ENCODE measurements at places on chromosomes 4 and X.

DNA sequence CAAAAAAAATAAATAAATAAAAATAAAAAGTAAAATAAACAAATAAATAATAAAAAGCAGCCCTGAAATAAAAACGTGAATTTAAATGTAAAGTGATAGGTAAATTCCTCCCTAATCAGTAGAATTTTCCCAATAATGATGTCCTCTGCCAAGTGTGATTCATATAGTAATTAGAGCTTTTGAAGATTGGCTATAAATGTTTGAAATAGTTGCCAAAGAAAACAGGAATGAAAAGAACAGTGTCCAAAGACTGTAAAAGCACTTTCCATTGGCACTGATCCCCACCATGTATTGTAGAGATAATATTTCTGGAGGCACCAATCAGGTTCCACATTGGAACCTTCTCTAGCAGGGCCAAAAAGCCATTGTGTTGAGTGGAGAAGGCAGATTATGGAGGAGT, 25.9 kb upstream of the SMARCAD1 start:
- DNase-seq: peak; percentile 2

DNA sequence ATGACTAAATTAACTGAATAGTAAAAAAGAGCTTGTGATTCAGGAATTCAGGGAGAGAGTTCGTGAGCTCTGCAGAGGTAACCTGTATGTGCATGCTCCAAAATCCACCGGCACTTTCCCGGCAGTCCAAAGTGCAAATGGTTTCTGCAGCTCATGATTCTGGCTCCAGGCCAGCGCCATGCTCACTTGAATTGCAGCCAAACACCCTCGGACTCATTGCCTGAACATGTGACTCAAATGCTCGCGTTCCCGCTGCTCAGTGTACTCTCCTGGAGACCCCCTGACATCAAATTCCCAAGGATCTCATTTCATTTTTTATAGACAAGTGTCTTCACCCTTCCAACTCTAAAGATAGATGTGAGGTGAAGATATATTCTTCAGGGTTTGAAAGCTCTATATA, 44.1 kb upstream of the SH3RF1 start:
- peak; percentile 64 for DNase-seq

- DNase-seq: no peak
Observed at GRCh38 chr4:11741190-11741652, 312.5 kb upstream of the HS3ST1 start.

DNA sequence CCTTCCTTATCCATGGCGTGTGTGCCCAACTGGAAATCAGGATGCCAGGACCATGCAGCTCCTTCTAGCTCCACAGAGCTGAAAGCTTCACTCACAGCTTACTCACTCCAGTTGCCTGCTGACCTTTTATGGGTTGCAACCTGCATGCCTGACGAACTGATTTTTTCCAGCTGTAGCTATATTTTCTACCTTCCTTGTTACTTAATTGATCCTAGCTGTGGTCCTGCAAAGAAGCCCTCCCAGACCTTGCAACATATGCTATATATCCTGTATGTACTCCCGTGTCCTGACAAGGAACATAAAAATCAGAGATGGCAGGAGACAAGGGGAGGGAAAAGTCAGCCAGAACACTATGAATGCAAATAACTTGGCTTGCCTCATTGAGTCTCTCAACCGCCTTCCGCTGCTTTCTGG, 135.3 kb upstream of the LDB2 start:
- DNase-seq: no peak

DNA sequence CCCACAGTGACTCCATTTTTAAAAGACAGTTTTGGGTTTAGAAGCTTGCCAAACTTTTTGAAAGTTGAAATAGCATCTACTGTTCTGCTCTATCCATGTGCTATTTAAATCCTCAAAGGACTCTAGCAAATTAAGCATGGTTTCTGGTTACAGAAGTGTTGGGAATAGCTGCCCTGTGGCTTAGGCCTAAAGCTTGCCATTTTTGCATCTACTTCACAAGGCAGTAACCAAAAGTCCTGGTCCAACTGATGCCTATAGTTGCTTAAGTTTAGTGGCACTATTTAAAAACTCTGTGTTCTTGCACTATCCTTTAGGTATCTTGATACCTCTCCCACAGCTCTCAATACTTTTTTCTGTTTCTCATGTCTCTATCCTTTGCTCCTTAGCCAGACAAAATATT, 251.0 kb upstream of the GPC4 start:
- no peak for DNase-seq

DNA sequence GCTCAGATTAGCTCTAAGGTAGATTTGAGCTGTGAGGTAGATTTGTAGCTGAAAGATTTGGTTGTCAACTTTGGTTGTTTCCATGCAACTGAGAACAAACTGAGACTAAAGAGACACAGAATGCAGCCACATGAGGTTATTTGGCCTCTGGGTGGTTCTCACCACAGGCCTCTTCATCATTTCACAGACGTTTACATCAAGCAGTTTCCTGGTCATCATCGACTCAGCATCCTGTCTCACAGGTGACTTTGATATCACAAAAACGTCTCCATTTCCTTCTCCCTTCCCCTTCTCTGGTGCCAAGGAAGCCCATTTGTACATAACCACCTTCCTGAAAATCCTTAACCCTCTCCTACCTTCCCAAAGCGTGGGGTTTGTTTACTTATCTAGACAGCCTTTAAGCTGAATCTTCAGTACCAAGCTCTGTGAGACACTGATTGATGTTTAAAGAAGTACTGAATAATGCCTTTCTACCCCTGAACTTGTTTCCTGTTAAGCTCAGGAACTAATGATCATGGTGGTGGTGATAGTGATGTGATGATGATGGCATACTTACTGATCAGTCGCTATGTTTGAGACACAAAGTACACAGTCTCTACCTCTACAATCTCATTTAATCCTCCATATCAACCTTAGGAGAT, 81.9 kb downstream of the FAM114A1 start:
- no peak for DNase-seq

DNA sequence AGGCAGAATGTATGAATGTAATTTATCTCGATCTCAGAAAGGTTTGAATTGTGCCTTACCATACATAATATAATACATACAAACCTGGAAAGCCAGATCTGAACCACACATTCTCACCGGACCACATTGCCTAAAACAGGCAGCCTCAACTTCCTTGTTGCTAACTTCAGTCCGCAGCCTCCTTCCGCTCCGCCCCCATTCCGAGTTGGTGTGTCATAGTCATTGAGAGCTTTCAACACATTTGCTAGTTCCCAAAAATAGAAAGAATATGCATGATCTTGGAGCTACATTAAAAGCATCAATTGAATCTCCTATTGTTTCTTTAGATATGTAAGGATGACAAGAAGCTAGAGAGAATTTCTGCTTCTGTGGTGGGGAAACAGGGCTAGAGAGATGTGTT, 127.2 kb downstream of the ARHGEF9 start:
- no peak for DNase-seq

DNA sequence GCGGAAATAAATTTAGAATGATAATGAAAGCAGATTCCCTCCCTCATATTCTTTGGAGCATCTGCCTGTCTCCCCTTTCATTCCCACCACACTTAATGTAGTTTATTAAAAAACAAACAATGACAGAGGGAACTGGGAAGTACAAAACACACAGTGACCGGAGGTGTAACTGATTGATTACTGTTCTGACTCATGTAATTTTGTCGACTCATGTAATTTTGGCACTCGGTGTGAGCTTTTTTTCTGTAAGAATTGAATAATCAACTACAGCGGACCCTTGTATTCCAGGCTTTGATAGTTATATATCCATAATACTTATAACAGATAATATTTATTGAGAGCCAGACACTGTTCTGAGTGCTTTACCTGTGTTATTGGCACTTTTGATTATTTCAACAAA, 110.4 kb downstream of the PALLD start:
- no peak for DNase-seq

DNA sequence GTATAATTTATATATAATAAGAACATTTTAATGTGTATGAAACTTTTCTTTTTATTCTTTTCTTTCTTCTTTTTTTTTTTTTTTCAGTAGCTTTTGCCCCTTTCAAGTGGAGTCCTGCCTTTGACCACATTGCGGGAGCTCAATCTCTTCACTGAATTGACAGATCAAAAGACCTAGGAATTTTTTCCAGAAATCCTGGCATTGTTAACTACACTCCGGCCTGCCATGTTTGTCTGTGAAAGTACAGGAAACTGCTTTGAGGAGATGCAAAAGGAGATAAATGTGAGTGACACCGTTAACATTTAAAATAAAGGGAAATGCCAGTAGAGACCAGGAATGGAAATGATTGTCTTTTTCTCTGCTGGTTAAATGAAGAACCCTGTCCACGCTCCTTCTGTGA, 159.3 kb upstream of the VCX3A start:
- no peak for DNase-seq

DNA sequence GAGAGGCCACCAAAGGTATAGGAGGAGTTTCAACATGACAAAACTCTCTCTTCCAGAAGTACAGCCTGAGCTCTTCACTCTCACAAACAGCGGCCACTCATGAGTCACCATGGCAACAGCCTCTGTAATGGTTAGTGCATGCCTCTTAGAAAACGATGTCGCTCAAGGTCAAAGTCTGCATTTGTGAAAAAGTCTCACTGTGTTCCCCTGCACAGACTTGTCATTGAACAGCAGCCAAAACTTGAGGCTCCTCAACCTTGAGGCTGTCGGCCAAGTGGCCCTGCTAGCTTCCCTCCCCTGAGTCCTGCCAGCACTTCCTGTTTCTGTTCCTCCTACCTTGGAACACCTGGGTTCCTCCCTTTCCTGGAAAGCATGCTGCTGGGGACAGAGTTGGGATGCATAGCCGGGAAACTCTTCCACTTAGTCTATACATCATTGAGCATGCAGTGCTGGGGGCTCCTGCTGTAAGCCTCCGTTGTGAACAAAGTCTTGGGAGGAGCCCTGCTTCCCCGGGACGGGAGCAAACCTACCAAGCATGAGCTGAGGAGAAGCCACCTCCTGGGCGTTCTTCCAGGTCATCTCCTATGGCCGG, 66.6 kb downstream of the ING2 start:
- peak; percentile 3 for DNase-seq

DNA sequence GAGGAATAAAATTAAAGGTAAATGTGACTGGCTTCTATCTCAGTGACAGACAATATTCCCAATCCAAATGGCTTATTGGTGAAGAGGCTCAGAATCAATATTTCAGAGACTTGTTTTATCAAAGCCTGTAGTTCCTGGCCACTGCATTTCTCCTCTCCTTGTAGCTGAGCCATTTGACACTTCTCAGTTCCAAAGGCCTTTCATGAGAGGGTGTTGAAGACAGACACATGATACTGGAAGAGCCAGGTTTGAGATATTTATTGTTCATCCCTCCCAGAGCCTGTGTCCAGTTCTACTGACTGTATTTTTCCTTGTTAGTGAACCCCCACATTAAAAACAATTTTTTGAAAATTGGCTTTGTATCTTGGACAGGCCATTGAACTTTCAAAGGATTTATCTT, 12.9 kb upstream of the INPP4B start:
- no peak for DNase-seq

GRCh38 chrX:39377773-39378172, 576.5 kb downstream of the MID1IP1 start:
- DNase-seq: no peak

DNA sequence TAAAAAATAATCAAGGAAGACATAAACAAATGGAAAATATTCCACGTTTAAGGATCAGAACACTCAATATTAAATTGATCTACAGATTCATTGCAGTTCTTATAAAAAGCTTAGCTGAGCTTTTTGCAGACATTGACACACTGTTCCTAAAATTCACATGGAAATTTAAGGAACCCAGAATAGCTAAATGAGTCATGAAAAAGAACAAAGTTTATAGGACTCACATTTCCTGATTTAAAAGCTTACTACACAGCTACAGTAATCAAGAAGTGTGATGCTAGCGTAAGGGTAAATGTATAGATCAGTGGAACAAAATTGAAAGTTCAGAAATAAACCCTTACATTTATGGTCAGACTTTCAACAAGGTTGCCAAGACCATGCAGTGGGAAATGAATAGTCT, 33.1 kb downstream of the NSUN7 start:
- no peak for DNase-seq

DNA sequence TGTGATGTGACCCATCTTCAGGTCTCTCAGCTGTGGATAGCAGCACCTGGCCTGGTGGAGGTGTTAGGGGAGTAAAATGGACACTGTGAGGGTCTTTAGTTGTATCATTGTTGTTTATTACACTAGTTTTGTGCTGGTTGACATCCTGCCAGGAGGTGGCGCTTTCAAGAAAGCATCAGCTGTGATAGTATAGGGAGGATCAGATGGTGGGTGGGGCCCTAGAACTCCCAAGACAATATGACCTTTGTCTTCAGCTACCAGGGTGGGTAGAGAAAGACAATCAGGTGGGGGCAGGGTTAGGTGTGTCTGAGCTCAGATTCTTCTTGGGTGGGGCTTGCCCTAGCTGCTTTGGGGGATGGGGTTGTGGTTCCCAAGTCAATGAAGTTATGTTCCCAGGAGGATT, 162.8 kb downstream of the PPP1R2C start:
- no peak for DNase-seq

DNA sequence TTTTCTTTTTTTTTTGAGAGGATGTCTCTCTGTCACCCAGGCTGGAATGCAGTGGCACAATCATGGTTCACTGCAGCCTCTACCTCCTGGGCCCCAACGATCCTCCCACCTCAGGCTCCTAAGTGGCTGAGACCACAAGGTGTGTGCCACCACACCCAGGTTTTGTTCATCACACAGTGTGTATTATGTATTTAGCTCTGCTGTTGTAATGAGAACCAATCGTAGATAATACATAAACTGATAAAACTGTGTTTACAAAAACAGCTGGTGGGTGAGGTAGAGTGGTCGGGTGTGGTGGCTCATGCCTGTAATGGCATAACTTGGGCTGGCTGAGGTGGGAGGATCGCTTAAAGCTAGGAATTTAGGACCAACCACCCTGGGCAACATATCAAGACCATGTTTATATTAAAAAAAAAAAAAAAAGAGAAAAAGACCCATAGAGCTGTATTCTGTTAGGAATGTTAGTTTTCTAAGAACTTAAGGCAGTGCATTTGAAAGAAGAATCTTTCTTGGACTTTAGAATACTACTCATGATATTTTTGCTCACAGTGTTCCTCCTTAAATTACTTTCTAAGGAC, 34.9 kb downstream of the POLR2B start:
- no peak for DNase-seq

DNA sequence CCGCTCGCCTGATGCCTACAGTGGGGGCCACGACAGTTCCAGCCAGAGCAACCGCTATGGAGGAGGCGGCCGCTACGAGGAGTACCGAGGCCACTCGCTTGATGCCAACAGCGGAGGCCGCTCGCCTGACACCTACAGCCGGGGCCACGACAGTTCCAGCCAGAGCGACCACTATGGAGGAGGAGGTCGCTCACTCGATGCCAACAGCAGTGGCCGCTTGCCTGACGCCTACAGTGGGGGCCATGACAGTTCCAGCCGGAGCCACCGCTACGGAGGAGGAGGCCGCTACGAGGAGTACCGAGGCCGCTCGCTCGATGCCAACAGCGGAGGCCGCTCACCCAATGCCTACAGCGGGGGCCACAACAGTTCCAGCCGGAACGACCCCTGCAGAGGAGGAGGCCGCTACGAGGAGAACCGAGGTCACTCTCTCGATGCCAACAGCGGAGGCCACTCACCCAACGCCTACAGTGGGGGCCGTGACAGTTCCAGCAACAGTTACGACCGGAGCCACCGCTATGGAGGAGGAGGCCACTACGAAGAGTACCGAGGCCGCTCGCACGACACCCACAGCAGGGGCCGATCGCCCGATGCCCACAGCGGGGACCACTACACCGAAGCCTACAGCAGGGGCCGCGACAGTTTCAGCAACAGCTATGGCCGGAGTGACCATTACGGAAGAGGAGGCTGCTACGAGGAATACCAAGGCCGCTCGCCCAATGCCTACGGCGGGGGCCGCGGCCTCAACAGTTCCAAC, 2.5 kb downstream of the RBMXL3 start:
- no peak for DNase-seq

GRCh38 chr4:77007358-77008230, 58.0 kb downstream of the SEPTIN11 start:
- no peak for DNase-seq
